ENCODE measurements at places on chromosomes 1 and 21.

DNA sequence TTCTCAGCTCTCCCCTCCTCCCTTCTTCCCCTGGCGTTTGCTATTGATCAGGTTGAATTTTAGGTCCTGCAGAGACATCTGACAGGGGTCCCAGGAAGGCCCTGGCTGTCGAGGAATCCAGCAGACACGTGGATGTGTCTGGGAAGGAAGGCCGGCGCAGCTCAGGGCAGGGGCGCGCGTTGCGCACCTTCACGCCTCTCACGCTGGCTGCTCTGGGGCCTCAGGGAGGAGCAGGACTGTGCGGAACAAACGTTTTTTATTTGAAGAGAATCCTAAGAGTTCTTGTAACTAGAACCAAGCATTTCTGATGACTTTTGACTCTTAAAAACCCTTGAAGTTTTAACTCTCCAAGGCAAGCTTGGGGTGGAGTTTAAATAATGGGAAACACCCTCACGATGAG lies 54.2 kb downstream of the SLC37A1 start:
- DNase-seq = peak; percentile 79

GRCh38 chr1:31768939-31769704 lies 5.0 kb upstream of the ADGRB2 start:
- no peak for DNase-seq

GRCh38 chr21:45617021-45617921 lies 26.3 kb upstream of the PCBP3 start:
- peak; percentile 52 for DNase-seq

- DNase-seq = no peak
Observed at GRCh38 chr1:29893046-29893723, 656.9 kb downstream of the PTPRU start.

DNA sequence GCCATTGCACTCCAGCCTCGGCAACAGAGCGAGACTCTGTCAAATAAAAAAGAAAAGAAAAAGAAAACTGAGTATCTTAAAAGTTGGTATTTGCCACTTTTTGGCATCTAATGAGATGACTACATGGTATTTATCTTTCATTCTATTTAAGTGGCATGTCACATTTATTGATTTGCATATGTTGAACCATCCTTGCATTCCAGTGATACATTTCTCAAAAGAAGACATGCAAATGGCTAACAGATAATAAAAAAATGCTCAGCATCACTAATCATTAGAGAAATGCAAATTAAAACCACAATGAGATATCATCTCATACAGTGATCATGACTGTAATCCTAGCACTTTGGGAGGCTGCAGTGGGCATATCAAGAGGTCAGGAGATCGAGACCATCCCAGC lies 28.1 kb downstream of the SFPQ start:
- no peak for DNase-seq

DNA sequence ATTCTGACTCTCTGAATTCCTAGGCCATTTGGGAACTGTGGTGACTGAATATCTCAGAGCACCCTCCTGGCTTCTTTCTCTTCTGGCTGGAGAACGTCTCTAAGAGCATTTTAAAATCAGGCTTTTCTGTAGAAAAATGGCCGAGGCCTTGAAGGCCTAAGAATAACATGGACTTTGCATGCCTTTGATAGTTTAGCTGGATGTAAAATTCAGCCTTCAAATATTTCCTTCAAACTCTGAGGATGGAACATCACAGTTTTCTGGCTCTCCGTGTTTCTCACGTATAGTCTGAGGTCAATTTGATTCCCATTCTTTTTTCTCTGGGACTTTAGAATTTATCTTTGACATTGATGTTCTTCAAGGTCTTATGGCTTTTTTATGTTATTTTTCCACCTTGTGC lies 34.0 kb downstream of the ARHGEF16 start:
- DNase-seq = no peak

GRCh38 chr1:163173121-163173520 lies 29.6 kb downstream of the RGS5 start:
- DNase-seq = no peak

GRCh38 chr1:74771913-74772515 lies 39.1 kb downstream of the TYW3 start:
- no peak for DNase-seq

- no peak for DNase-seq
Observed at GRCh38 chr1:55558515-55558914, 343.4 kb upstream of the USP24 start.

DNA sequence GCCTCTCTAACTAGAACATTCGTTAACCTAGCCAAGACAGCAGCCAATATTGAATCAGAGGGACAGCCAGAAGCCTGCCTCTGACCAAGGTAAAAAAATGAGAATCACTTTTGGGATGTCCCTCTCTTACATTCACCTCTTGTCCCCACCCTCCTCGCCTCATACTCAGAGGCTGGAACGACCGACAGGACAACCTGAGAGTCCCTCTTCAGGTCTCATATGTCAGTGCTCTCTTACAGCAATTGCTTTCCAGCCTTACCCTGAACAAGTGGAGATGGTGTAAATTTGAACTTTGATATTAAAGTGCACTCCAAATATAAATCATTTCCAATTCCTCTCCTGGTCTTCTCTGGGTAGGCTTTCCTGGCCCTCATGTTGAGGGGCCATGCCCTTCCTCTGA lies 327.5 kb downstream of the KCTD3 start:
- no peak for DNase-seq

DNA sequence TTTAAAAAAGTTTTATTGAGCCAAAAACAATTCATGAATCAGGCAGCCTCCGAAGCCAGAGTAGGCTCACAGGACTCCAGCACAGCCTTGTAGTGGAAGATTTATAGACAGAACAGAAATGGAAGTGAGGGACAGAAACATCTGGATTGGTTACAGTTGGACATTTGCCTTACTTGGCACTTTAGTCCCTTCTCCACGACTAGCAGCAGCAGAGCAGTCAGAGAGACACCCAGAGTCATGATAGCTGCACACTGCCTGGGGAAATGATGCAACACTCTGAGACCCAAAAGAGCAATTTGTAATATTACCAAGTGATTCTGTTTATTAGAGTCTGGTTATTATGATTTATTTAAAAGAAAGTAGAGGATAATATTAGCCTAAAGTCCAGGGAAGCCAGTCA lies 72.2 kb upstream of the KRTAP11-1 start:
- no peak for DNase-seq
